MCF 10A (cell line): ENCODE measurements at places on chromosomes 4 and X. TPM values are rescaled to one million over a fixed set of nuclear protein-coding genes. Genes with fewer than 3 reads are reported as not detected.

GRCh38 chr4:80266902-80267380, 477 bp downstream of the FGF5 start:
- no peak for DNase-seq

- DNase-seq = no peak
Observed at GRCh38 chr4:142435599-142436235, 410.4 kb downstream of the INPP4B start.

GRCh38 chr4:10380735-10381134, 76.5 kb downstream of the ZNF518B start:
- no peak for DNase-seq

DNA sequence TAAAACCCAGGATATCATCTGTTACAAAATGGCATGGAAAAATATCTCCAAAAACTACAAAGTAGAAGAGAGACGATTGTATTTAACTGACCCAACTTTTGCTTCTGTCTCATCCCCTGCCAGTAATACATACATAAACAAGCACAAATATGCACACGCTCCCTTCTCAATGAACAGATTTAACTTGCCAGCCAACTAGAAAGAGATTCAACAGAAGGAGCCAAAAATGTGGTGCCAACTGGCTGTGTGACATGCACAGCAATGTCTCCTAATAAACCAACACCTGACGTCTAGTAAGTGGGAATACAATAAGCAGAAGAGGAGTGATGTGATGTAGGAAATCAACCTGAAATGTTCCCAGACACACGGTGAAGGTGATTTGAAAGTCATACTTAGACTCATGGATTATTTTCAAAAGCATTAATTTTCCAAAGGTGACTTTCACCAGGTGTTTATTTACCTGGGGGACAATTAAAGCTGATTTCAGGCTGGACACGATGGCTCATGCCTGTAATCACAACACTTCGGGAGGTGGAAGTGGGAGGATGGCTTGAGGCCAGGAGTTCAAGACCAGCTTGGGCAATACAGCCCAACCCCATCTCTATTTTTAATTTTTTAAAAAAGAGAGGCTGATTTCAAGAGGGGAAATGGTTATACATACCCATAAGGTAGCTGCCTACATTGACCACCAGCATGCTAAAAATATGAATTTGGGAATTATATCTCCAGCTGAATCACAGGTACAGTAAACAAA, 33.7 kb downstream of the SH3RF1 start:
- DNase-seq = peak; percentile 24

- no peak for DNase-seq
Observed at GRCh38 chrX:138709886-138710791, 1.4 kb downstream of the FGF13 start.

Gene NUDT11
- 1.1 and 1.9 TPM in 2 replicates for total RNA-seq

Gene XKRX
- 0.17 and 0.26 TPM in 2 replicates for total RNA-seq

- peak; percentile 65 for DNase-seq
Observed at GRCh38 chr4:169791527-169792156, 33.9 kb upstream of the HPF1 start.
